ENCODE measurements at places on chromosomes 2 and 18. TPM values are rescaled to one million over a fixed set of nuclear protein-coding genes. Genes with fewer than 3 reads are reported as not detected.

Gene DNER
- not detected for total RNA-seq

Gene DCDC2C
- not detected for total RNA-seq

Gene SOX11
- not detected for total RNA-seq

GRCh38 chr2:118148809-118149208, 60.5 kb downstream of the INSIG2 start:
- DNase-seq: no peak

DNA sequence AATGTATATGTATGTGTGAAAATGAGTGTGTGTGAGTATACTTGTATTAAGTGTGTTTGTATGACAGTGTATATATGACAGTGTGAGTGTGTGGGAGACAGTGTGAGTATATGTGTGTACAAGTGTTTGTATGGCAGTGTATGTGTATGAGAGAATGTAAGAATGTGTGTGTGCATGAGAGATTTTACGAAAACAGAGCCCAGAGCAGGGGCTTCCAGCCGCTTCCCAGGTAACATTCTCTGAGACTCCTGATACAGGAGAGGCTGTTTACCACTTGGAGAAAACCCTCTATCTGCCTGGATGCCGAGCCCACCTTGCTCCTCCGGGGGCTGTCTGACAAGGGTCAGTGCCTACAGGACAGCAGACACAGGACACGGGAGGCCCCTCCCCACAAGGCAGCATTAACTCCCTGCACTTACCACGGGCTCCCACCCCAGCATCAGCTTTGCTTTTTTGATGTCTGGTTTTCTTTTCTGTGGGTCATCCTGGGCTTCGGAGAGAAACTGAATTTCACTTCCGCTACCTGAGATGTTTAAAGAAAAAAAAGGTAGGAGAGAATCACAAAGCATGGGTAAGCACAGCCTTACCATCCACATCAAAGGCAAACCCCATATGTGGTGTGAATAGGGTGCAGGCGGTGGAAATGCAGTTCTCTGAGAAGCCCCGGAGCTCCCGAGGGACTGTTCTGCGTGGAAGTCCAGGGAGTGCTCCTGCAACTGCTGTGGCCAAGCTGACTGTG, 97.6 kb downstream of the UXS1 start:
- DNase-seq: no peak

DNA sequence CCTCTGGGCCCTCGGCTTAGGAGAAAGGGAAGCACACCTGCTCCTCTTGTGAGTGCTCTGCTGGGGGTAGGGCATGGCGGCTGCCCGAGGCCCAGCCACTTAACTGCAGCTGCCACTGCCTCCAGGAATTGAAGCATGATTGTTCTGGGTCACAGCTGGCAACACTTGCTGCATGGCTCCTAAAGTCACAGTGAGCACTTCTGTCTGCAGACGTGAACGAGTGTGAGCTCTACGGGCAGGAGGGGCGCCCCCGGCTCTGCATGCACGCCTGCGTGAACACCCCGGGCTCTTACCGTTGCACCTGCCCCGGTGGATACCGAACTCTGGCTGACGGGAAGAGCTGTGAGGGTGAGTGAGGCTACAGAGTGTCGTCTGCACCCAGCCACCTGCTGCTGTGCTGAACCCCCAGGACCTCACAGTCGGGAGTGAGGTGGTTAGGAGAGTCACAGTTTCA, 44.4 kb downstream of the FBLN7 start:
- no peak for DNase-seq

Gene CDKL4
- 1.1 TPM for total RNA-seq

- DNase-seq: no peak
Measured at GRCh38 chr18:75408554-75409506, 18.7 kb downstream of the SMIM21 start.

DNA sequence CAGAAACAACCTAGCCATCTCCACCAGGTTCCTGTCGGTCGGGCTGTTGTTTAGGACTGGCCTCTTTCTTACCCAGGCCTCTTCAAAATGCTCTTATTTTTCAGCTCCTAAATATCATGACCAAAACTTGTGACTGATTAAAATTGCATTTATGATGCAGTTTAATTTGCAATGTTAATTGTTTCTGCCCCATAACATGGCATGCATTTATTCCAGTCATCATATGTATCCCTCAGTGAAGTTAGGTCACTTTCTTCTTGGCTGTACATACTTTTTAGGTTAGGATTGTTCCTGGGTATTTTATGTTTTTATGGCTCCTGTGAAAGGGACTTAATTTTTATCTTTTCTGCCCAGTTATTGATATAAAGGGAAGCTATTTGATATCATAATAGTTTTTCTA, 50.6 kb downstream of the CHRNA1 start:
- DNase-seq: no peak

Gene ARHGAP25
- 7.0 TPM for total RNA-seq

Gene KIAA1328
- total RNA-seq: 7.4 TPM

DNA sequence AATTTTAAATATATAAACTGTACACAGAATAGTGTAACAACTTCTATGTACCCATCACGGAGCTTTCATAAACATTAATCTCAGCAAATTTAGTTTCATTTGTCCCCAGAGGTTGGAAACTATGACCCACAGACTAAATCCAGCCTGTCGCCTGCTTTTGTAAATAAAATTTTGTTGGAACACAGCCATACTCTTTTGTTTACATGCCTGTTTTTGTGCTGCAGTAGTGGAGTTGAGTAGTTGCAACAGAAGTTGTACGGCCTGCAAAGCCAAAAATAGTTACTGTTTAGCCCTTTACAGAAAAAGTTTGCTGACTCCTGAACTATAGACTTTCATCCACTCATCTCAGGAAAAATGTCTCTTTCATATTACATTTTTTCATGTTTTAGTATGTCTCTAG, 39.8 kb downstream of the RBM45 start:
- DNase-seq: no peak

DNA sequence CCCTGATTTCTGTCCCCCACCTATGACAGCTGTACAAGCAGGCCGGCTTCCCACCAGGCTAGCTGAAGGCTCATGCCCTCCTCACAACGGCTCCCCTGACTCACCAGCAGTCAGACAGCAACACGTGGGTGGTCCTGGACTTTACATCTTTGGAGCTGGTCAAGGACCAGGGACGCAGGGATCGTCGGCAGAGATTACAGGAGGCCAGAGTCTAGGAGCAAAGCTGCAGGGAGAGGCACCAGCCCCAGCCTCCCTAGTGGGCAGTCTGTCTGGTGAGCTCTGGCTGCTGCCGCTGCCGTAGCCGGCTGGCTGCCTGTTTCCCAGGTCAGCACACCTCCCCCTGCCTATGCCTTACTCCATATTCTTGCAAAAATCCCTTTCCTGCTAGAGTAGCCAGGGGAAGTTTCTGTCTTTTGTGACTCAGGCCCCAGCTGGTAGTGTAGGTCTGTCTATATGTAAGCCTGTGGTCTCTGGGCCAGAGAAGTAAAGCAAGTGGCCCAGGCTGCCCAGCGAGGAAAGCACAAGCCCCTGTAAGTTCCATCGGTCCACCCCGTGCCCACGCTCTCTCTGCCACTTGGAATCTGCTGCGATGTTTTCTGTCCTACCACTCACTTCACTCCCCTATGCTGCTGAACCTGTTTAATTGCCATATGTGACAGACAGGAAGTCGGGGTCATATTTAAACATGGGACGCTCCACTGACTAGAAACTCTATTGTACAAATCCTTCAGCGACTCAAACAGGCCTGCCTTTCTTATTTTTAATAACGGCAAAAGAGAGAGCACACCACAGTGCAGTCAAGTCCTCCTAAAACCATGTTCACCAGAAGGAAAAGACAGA, 2.4 kb upstream of the ARHGEF4 start:
- DNase-seq: no peak

GRCh38 chr2:23498943-23499342, 114.0 kb downstream of the KLHL29 start:
- DNase-seq: no peak

- no peak for DNase-seq
Measured at GRCh38 chr2:98522854-98523253, 78.2 kb downstream of the INPP4A start.

- no peak for DNase-seq
Measured at GRCh38 chr2:195382186-195382585, 274.8 kb upstream of the SLC39A10 start.

Gene SCYGR4
- not detected for total RNA-seq
